CD4-positive, CD25-positive, alpha-beta regulatory T cell (primary cell): ENCODE measurements at places on chromosomes 7 and 10.

DNA sequence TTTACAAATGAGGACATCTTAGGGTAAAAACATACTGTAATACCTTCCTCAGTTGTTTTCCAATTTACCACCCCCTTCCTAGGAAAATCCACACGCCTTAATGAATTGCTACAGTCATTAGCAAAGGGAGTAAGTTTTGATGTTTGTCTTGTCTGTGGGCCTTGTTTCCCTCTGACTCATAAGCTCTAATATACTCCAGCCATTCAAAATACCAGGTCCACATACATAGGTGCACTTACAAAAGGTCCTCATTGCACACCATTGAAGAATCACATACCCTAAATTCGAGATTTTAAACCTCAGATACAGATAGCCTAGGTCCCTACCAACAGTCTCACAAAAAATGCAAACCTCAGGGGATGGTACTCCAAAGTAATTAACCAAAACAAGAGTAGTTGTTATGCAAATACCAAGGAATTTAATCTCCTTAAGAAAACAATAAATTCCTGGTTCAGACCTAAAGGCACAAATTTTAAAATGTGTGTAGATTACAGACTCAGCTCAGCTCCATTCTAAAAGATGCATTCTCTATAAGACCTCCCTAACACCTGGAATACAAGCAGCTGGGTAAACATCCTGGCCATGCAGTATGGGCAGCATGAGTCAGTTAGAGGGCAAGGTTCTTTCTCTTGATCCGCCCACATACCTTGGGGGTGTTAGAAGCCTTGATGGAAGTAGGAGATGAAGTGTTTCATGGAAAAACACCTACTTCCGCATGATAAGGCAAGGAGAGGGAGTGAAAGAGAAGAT is 3.0 kb upstream of the LIPK start:
- no peak for DNase-seq

DNA sequence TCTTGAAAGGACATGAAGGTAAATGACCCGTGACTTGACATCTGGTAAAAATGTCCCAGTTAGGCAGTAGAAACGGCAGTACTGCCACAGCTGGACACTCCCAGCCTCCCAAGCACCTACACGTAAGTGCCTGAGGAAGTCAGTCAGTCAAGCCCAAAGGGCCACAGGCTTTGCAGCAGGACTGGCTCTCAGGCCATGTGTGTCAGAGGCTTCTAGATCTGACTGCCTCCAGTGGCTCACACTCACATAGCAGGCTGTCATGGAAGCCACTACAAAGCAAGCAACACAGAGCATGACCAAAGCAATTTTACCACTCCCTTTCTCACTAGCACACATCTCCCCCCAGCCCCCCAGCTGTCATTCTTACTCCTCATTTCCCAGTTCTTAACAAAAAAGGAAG is 17.8 kb upstream of the CCNJ start:
- peak; percentile 39 for DNase-seq

- DNase-seq: no peak
These were observed 235.2 kb upstream of the SP4 start for GRCh38 chr7:21192657-21193056.

GRCh38 chr7:127287133-127287532 is 34.4 kb upstream of the GRM8 start:
- no peak for DNase-seq

DNA sequence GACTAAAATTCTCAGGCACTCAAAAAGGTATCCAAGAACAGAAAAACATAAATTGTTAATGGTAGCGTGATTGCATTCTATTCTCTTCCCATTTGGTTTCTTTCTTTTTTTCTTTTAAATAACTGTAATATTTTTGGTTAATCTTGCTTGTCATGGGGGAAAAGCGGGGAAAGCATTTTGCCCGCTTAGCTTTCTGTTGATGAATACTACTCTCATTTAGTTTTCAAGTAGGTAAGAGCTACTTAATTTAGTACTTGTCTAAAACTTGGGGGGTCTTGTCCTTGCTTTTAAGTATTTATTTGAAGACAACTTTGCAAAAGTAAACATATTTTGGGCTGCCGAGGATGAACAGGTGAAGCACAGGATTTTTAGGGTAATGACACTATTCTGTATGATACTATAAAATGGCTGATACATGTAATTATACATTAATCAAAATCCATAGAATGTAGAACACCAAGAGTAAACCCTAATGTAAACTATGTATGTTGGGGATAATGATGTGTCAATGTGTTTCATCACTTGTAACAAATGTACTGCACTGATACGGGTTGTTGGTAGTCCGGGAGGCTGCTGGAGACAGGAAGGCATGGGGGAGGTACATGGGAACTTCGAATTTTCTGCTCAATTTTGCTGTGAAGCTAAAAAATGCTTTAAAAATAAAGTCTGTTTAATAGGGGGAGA is 1.7 kb downstream of the TES start:
- no peak for DNase-seq
